ENCODE measurements at places on chromosomes 4 and X.

DNA sequence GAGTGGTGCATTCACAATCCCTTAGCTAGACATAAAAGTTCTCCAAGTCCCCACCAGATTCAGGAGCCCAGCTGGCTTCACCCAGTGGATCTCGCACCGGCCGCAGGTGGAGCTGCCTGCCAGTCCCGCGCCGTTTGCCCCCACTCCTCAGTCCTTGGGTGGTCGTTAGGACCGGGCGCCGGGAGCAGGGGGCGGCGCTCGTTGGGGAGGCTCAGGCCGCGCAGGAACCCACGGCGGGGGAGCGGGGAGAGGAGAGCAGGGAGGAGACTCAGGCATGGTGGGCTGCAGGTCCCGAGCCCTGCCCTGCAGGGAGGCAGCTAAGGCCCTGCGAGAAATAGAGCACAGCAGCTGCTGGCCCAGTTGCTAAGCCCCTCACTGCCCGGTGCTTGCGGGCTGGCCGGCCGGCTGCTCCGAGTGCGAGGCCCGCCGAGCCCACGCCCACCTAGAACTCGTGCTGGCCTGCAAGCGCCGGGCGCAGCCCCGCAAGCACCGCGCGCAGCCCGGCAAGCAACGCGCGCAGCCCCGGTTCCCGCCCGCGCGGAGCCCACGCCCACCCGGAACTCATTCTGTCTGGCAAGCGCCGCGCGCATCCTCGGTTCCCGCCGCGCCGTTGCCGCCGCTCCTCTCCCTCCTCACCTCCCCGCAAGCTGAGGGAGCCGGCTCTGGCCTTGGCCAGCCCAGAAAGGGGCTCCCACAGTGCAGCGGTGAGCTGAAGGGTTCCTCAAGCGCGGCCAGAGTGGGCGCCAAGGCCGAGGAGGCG lies 153.5 kb downstream of the SLC7A11 start:
- DNase-seq, result no peak

DNA sequence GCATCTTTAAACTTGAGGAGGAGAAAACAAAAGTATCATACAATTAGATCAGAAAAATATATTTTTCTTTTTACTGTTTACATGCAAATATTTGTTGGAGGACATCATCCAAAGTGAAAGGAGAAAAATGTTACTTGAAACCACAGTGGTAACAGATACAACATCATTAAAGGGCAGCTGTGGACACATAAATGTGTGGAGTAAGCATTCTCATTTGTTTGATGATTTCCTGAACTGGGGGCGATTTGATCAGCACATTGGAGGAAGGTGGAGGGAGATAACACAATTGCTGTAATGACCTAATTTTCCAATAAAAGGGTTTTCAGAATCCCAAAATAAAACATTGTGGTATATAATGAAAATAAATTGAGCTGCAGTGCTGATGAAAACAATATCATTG lies 314.5 kb upstream of the HS3ST1 start:
- peak; percentile 13 for DNase-seq

- no peak for DNase-seq
Measured at GRCh38 chr4:70670332-70671014, 4.2 kb upstream of the JCHAIN start.

DNA sequence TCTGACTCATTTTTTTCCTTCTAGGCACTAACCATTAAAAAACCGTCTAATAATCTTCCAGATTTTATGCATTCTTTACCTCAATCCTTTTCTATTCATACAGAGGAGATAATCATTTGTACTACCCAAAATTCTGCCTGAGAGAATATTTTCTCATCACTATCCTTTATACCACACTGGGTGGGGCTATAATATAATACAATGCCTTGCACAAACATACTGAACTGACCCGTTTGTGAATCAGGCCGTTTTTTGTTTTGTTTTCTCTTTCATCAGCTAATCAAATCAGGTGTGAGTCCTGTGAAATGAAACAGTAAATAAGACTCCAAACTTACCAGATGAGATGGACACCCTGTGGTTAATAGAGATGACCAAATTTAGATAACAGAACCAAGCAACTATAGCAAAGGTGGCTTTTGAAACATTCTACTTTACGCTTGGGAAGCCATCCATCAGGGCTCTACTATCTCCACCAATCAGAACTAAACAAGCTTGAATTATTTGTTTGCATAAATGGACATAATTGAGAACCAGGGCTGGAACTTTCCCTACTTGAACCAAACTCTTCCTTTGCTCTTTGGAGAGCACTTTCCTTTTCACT lies 573.0 kb downstream of the GABRG1 start:
- DNase-seq, result no peak

DNA sequence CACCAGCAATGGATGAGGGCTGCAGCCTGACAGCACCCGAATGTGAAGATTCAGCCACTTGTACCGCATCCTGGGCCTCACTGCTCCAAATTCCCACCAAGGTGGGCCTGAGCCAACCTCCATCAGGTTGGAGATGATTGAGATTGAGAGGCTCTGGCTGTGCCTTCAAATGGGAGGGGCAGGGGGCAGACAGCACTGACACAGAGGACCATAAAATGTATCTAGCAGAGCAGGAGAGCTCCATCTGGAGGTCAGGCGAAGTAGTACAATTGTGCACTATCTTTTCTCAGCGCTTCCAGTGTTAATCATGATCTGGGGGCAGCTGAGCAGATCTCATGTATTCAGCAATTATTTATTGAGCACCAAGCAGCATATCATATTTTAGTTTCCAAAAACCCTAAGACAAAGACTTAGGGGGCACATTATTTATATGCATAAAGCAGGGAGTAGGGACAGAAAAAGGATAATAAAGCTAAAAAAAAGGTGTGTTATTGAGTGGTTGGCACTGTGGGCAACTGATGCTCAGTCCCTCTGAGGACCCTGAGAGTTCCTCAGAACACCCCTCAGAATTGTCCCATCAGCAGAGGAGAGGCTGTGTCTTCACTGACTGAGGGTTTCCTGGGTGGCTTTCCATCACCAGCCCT lies 31.6 kb upstream of the C1QTNF7 start:
- peak; percentile 27 for DNase-seq

DNA sequence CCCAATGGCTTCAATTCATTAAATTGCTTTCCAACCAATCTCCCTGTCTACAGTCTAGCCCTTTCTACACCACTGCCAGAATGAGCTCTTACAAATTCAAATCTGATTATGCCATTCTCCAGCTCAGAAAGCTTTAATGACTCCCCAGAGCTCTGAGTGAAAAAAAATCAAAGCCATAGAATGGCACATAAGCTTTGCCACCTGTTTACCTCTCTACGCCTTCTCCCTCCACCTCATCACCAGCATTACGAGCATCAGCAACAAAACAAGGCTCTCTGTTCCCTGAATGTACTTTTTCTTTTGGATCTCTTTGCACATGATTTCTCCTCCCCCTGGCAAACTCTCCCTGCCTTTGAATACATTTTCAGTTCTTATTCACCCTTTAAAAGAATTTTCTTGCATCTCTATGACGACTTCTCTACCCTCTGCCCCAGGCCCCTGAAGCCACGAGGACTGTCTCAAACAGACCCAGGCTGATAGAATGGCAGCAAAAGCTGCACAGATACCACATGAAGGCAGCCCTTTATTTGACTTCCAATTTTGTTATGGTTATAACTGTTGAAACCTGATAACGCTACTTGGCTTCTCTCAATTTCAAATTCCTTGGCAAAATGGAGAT lies 516.0 kb downstream of the PCDH7 start:
- peak; percentile 17 for DNase-seq

- DNase-seq, result no peak
Measured at GRCh38 chr4:18858229-18858922, 836.8 kb upstream of the LCORL start.

Measured in NCI-H69 (cell line).